HCEC 1CT (cell line): ENCODE measurements at places on chromosomes 2 and 18.

GRCh38 chr2:235267251-235267650 lies 226.6 kb upstream of the AGAP1 start:
- DNase-seq, result no peak

- peak; percentile 49 for DNase-seq
Measured at GRCh38 chr2:208062113-208062512, 36.8 kb upstream of the PLEKHM3 start.

- DNase-seq, result no peak
Measured at GRCh38 chr2:124264551-124265091, 239.5 kb downstream of the CNTNAP5 start.

DNA sequence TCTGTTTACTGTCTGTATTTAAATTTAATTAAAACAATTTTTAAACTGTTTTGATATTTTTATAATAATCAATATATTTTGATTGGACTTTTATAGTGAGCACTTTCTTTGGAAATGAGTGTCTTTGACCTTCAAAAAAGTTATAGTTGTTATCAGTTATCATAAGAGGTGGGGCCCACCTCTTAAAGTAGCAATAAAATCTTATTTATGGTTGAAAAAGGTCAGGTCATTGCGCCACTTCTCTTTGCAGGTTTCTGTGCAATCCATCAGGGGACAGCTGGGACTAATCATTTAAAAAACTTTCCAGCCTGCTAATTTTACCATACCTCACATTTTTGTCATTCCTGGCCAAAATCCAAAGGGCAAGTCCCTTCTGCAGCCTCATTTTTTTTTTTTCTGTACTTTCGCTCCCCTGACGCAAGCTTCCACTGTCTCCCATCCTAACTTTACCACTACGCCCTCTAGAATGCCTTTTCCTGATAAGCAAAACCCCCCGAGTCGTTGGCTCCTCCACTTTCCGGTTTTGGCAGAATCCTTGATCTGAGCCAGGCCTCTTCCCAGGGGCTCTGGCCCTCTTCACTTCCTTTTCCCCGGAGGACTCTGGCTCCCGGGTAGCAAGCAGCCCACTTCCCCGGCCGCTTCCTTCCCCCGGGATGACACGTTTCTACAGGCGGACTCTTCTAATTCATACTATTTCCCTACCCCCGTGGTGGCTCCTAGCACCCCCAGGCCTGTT lies 1.1 kb upstream of the SEH1L start:
- DNase-seq, result peak; percentile 88
